Left lung (tissue), 14 donors: ENCODE measurements at places on chromosomes 1 and 21.

DNA sequence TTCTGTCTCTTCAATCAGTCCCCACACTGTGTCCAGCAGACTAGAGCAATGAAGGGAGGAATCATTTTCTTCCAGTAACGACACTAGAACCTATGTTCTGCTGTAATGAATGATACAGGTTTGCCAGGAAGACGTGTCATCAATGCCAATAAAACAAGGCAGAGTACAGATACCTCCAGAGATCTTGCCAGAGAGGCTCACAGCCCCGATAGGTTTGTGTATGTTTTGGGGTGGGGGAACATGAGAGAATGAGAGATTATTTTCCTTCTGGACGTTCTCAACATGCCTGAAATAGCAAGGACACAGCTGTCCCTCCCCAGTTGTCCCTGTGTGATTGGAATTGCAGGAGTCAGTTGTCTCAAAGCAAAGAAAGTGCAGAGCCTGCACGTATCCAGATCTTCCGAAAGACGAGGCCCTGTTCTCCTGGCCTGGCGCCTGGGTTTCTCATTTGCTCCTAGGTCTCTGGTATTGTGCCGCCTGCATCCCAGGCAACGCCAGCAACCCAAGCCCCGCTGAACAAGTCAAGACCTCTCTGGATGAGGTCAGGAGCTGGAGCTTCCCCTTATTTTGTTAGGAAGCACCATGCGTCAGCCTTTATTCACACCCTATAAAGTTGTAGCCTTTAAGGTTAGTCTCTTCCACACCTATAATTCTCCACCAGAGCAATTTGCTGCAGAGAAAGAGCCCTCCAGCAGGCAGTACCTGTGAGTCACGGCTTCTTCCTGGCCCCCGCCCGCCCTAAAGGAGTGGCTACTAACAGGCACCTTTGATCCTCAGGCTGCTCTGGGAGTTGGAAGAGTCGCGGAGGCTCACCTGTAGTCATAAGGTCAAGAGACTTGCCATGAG is 130.5 kb downstream of the TOMM20 start:
- H3K4me1 ChIP-seq, result peaks cover 40% of the 10 kb centered on the region
- DNase-seq, result no peak
- no peaks in the 10 kb centered on the region for H3K27me3 ChIP-seq

DNA sequence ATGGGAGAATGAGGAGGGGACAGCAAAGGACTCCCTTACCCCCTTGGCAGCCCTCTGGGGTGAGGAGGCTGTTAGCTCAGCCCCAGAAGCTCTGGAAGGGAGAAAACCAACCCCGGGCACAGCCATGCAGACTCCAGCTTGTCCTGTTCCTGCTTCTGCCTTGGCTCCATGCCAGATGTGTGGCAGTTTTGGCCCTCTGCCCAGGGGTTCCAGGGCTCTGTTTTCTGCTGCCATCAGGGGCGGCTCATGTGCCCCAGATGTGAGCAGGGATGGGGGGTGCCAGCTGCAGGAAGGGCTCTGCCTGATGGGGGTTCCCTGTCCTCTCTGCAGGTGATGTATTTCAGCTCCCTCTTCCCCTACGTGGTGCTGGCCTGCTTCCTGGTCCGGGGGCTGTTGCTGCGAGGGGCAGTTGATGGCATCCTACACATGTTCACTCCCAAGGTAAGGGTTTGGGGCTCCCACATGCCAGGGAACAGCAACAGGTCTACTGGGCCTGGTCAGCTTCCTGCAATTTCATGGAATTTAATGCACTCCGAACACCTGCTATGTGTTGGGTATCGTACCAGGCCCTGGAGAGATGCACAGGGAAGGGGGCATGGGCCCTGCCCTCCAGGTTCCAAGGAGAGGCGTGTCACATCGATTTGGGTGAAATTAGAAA is 26.1 kb downstream of the SLC6A17 start:
- peak; percentile 38 for DNase-seq
- H3K4me1 ChIP-seq, result no peaks in the 10 kb centered on the region
- H3K36me3 ChIP-seq, result no peaks in the 10 kb centered on the region
- no peaks in the 10 kb centered on the region for H3K27me3 ChIP-seq

DNA sequence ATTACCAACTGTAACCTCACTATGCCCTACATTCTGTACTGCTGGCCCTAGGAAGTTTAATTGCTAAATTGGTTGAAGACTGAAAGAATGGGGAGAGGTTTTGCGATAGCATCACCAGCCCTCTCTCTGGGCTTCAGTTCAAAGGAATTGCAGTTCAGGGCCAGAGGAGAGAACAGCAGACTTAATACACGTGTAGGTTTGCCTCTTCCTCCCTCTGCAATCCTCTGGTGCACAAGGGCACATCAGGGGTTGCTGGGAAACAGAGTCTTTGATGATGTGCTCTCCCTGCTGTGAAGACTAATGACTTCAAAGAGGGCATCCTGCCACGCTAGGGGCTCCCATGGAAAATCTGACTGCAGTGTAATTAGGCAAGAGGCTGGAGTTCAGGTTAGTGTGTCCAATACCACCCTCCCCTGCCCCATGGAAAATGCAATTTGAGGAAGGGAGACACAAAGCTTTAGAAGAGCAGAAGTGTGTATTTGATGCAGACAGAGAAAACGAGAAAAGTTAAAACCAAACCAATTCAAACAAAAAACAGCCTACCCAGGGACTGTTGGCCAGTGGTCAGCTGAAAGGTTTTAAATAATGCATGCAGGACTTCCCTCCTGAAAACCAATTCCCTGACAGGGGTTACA is 167.9 kb downstream of the ASTN1 start:
- H3K36me3 ChIP-seq, result no peaks in the 10 kb centered on the region
- no peaks in the 10 kb centered on the region for H3K4me1 ChIP-seq
- peaks cover 3% of the 10 kb centered on the region for H3K27me3 ChIP-seq
- H3K4me3 ChIP-seq, result no peak overlapping the region
- no peak for DNase-seq
- no peak overlapping the region for H3K27ac ChIP-seq

GRCh38 chr1:225400968-225401367 is 26.9 kb downstream of the LBR start:
- H3K4me3 ChIP-seq, result no peak overlapping the region
- H3K27me3 ChIP-seq, result no peaks in the 10 kb centered on the region
- H3K27ac ChIP-seq, result no peak overlapping the region
- peaks cover 4% of the 10 kb centered on the region for H3K36me3 ChIP-seq
- no peak for DNase-seq

GRCh38 chr1:42157667-42158066 is 4.5 kb downstream of the GUCA2B start:
- no peak overlapping the region for H3K27ac ChIP-seq
- H3K27me3 ChIP-seq, result no peaks in the 10 kb centered on the region
- H3K36me3 ChIP-seq, result no peaks in the 10 kb centered on the region
- H3K4me3 ChIP-seq, result no peak overlapping the region
- DNase-seq, result no peak

DNA sequence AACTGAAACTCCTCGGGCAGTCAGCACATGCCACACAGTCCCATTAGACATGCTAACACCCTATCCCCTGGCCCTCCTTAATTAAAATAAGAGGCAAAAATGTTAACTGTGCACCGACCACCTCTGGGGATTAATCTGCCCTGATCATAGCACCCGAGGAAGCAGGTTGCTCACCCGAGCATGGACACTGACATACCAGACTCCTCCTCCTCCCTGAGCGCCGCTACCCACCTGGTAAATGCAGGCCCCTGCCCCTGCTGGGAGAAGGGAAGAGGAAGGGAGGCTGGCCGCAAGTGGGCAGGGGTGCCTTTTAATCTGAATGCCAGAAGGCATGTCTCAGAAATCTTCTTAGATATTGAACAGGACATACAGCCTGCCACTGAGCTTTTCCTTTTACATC is 360.9 kb downstream of the RRAGC start:
- H3K36me3 ChIP-seq, result no peaks in the 10 kb centered on the region
- H3K4me1 ChIP-seq, result no peaks in the 10 kb centered on the region
- no peak overlapping the region for H3K27ac ChIP-seq
- no peak for DNase-seq
- peaks cover 3% of the 10 kb centered on the region for H3K27me3 ChIP-seq

GRCh38 chr21:42220138-42220701 is 1.3 kb downstream of the ABCG1 start:
- peaks cover 5% of the 10 kb centered on the region for H3K4me1 ChIP-seq
- H3K36me3 ChIP-seq, result no peaks in the 10 kb centered on the region
- H3K27ac ChIP-seq, result peak overlapping the region; percentile 80

DNA sequence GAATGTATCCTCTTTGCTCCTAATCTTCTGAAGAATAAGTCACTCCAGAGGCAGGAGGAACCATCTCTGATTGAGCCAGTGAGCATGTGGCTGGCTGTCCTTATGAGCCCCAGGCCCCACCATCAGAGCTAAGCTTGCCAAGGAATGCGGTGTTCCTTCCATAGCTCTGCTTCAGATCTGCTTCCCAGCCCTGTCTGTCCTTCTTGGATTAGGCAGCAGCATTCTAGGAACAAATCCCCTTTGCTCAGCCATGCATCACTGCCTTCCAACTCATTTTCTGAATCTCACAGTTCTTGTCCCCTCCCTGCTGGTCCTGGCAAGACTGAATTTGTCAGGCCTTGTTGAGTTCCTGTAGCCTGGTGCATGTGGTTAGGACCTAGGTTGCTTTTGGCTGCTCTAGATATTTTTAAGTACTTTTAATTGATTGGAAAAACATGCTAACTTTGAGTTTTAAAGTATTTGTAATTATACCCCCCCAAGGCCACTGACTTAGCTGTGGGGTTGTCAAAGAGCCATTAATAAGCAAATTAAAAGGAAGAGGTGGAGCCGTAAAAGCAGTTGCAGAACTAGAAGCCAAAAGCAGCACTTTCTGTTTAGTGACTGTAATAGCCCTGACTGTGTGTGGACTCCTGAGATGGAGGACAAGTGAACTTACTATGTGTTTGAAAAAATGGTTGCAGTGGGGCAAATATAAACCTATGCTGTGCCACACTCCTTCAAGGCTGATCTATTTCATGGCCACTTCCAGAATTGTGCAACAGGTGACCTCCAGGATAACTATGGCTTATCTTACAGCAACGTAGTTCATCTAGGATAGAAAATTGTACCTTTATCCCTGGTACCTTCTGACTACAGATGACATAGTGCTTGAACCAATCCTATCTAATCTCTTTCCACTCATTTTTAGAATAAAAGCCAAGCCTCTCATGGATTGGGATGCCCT is 61.3 kb upstream of the BACH1 start:
- no peak for DNase-seq
- H3K27me3 ChIP-seq, result no peaks in the 10 kb centered on the region
- H3K27ac ChIP-seq, result peak overlapping the region; percentile 67
- H3K4me3 ChIP-seq, result no peak overlapping the region
- no peaks in the 10 kb centered on the region for H3K36me3 ChIP-seq

- peaks cover 52% of the 10 kb centered on the region for H3K36me3 ChIP-seq
- no peak overlapping the region for H3K4me3 ChIP-seq
- no peaks in the 10 kb centered on the region for H3K4me1 ChIP-seq
- H3K27ac ChIP-seq, result peak overlapping the region; percentile 21
Observed at GRCh38 chr21:34809822-34810221, 141.0 kb downstream of the CLIC6 start.

GRCh38 chr1:246837418-246838117 is 94.2 kb downstream of the AHCTF1 start:
- no peak overlapping the region for H3K27ac ChIP-seq
- H3K4me1 ChIP-seq, result no peaks in the 10 kb centered on the region
- DNase-seq, result no peak
- no peak overlapping the region for H3K4me3 ChIP-seq
- no peaks in the 10 kb centered on the region for H3K27me3 ChIP-seq

GRCh38 chr1:31501505-31501904 is 74.8 kb upstream of the TINAGL1 start:
- no peaks in the 10 kb centered on the region for H3K4me1 ChIP-seq
- H3K27me3 ChIP-seq, result peaks cover 13% of the 10 kb centered on the region
- DNase-seq, result no peak
- H3K36me3 ChIP-seq, result no peaks in the 10 kb centered on the region

DNA sequence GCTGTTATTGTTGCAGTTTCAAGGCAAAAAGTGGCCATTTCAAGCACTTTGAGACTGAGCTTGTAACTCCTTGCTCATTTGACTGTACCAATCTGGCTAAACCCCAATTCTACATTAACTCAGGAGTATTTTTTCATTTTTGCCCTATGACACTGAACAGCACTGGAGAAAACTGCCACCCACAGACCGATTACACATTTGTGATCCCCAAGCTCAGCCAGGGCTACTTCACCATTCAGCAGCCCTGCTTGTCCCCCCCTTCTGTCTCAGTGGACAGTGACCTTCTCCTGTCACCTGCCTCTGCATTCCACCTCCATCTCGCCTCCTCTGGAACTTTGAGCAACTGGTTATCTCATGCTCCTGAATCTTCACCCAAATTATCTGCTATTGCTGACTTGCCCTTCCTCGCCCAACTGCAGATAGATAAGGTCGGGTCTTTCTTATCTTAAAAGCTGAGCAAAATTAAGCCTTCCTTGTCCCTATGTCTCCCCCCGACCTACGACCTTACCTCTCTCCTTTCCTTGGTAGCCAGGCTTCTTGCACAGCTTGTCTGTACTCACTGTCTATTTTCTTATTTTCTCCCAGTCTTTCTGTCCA is 25.3 kb downstream of the SPATA46 start:
- no peaks in the 10 kb centered on the region for H3K36me3 ChIP-seq
- no peak overlapping the region for H3K4me3 ChIP-seq
- DNase-seq, result no peak
- H3K4me1 ChIP-seq, result no peaks in the 10 kb centered on the region
- no peaks in the 10 kb centered on the region for H3K27me3 ChIP-seq

DNA sequence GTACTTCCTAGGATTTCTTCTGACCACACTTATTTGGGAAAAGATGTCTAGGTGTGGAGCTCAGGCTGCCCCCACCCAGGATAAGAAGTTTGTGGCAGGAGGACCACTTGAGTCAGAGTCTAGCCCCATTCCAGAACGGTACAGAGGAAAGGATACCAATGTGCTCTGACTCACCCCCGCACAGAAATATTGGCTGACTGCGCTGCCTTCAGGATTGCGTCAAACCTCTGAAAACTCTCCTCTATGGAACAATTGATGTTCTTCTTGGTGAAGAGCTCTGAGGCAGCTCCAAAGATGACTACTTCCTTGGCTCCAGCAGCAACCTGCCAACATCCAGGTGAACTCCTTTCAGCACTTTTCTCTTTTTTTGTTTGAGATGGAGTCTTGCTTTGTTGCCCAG is 11.2 kb downstream of the HMGCL start:
- H3K27me3 ChIP-seq, result no peaks in the 10 kb centered on the region
- DNase-seq, result no peak
- no peak overlapping the region for H3K27ac ChIP-seq
- H3K4me3 ChIP-seq, result no peak overlapping the region

GRCh38 chr21:24577301-24577700 is 1030.0 kb downstream of the MRPL39 start:
- DNase-seq, result peak; percentile 15
- no peak overlapping the region for H3K27ac ChIP-seq
- no peaks in the 10 kb centered on the region for H3K36me3 ChIP-seq
- H3K4me1 ChIP-seq, result no peaks in the 10 kb centered on the region
- H3K4me3 ChIP-seq, result no peak overlapping the region

GRCh38 chr1:186420923-186421322 is 40.0 kb downstream of the PDC start:
- H3K4me1 ChIP-seq, result no peaks in the 10 kb centered on the region
- H3K36me3 ChIP-seq, result no peaks in the 10 kb centered on the region
- no peak overlapping the region for H3K4me3 ChIP-seq
- H3K27me3 ChIP-seq, result no peaks in the 10 kb centered on the region

DNA sequence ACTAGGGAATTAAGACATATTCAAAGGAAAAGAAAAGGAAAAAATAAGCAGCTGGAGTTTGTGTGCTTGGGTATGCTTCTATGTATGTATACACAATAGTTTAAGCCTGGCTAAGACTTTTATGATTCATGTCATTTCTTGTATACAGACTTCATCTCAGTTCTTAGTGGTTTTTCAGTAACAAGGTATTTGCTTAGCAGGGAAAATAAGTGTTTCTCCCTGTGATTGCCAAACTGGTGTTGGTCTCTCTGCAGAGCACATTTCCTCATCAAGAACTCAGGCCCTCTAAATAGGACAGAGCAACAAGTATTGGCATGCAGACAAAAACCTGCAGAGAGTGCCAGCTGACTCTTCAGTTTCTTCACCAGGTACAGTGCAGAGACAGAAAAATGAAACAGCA is 484.4 kb upstream of the ZRANB2 start:
- no peak for DNase-seq
- H3K27me3 ChIP-seq, result no peaks in the 10 kb centered on the region
- H3K36me3 ChIP-seq, result no peaks in the 10 kb centered on the region
- H3K27ac ChIP-seq, result peak overlapping the region; percentile 40
